ENCODE measurements at places on chromosomes 2 and 18.

GRCh38 chr2:105141099-105141614 is 100.4 kb upstream of the GPR45 start:
- no peak for DNase-seq

GRCh38 chr2:12274591-12274990 is 442.1 kb upstream of the TRIB2 start:
- DNase-seq = no peak

DNA sequence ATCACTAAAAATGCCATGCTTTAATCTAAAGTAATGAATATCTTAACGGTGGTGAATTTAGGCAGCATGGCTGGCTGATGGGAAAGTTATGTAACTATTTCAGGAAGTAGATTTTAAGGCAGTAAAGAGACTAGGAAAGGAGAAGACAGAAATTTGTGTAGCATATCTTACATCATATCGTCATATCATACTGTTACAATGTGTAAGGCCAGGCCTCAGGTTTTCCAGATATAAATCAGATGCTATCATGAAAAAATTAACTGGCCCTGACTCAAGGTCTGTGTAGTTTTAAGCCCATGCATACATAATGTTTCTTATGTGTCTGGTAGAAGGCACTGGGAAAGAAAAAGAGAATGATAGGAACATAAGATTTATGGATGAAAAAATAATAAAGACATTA is 8.9 kb upstream of the FAP start:
- no peak for DNase-seq

DNA sequence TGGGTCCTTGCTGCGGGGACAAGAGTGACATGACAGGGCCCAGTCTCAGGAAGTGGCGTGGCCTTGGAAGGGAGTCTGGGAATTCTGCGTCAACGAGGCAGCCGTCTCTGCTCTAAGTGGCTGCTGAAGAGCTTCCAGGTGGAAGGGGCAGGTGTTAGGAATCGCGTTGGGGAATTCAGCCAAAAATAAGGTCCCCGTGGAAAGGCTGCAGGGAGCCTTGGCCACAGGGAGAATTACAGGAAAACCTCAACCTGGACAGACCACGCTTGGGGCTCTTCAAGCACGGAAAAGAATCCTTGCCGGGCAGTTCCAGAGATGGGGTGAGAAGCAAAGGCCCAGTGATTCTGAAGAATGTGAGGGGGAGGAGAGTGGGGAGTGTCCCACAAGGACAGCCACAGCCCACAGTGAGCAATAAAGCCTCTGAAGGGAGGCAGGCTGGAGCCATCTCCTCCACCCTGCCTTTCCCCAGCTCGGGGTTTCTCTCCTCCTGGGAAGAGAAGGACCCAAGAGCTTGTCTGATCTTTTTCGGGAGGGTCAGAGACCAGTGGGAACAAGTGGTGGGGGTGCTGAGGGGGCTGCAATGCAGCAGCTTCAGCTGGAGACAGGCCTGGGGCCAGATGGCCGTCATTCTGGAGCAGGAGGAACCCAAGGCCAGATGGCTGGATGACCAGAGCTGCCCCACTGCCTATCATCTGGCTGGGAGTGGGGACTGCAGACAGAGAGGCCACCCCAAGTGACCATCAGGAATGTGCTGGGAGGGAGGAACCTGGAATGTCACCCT is 106.4 kb upstream of the SMAD2 start:
- DNase-seq = peak; percentile 67

DNA sequence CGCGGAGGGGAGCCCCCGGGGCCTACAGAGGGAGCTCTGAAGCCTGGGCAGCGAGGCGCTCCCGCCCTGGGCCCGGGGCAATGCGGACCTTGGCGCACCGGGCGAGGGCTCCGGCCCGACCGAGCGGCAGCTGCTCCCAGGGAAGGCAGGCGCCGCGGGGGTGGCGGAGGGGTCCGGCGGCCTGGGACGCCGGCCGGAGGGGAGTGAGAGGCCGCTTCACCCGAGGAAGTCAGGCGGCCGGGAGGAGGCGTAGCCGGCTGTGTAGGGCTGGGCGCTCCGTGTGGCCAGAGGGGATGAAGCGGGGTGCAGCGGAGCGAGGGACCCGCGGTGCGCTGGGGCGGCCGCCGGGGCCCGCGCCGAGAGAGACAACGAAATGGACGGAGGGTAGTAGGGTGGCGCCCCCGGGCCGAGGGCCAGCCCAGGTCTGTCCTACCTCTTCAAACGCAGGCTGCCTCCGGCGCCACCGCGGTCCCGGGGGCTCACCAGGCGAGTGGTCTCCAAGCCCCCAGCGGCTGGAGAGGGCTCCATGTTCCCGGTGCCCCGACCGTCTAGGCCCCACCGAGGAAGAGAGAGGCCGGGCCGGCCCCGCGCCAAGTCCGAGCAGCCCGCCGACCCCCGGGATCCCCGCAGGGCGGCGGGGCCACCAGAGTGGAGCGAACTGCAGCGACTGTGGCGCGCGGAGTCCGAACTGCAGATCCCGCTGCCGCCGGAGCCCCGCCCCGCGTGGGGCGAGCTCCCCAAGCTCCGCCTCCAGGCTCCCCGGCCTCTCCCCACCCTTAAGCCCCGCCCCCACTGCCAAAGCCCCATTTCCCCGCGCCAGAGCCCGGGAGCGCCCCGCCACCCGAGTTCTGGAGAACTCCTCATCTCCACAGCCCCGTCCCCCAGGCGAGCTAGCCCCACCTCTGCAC is at the start of gene SLC30A3:
Gene SLC30A3 (minus strand): TSS at position 669 of the 908 bp plus-strand sequence. CDS start 141 bp downstream, at position 528.
- DNase-seq = no peak

DNA sequence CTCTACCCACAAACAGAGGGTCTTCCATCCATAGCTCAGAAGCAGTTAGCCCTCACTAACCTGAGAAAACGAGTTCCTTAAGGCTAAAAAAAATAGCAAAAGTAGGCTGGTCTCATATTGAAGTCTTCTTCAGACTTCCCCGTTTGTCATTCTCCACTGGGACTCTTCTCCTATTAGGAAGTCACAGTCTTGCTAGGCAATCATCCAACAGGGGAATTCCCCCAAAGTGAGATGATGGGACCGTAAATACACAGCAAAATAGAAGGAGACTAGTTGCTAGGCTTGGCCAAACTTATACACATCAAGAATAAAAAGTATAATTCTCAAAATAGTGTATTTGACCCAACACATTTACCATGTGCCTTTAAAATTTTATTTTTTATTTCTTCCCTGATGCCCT is 34.3 kb downstream of the COL6A3 start:
- DNase-seq = no peak

GRCh38 chr18:64097497-64097896 is 51.4 kb downstream of the LINC00305 start:
- no peak for DNase-seq

DNA sequence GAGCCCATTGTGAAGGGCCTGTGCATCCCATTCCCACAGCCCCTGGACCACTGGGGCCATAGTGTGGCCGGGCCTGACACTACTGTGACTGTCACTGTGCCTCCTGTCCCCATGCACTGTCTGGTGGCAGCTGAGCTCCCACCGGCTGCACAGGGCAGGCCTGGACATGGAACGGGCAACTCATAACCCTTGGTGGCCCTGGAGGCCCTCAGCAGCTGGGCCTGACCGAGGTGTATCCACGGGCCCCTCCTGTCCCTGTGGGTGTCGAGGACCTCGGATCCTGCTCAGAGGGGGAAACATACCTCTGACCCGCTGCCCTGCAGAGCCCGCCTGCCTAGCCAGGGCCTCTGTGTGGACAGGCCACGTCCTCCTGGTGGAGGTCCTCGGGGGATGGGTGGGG is 7.8 kb upstream of the GAL3ST2 start:
- no peak for DNase-seq

- no peak for DNase-seq
These were observed 99.4 kb upstream of the RASGRP3 start for GRCh38 chr2:33377048-33377447.

GRCh38 chr2:64336171-64336570 is 117.8 kb upstream of the LGALSL start:
- DNase-seq = no peak

DNA sequence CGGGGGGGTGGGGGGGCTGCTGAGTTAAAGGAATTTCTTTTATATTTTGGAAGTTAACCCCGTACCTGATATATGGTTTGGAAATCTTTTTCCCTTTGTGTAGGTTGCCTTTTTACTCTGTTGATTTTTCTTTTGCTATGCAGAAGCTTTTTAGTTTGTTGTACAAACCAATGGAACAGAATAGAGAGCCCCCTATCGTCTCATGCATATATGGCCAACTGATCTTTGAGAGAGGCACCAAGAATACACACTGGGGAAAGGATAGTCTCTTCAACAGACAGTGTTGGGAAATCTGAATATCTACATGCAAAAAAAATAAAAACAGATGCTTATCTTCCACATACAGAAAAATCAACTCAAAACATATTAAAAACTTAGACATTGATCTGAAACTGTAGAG is 647.8 kb upstream of the KLHL29 start:
- DNase-seq = no peak

GRCh38 chr2:173623438-173624319 is 269.0 kb downstream of the CDCA7 start:
- DNase-seq = no peak

- no peak for DNase-seq
These were observed 71.7 kb upstream of the ALPP start for GRCh38 chr2:232306741-232307305.
